Progenitor cell of endocrine pancreas (in vitro differentiated cells): ENCODE measurements at places on chromosomes 5 and 9.
A peak's percentile ranks its signal among the peaks of the same experiment; 100 is the strongest.

GRCh38 chr9:82273121-82273520 is 284.5 kb downstream of the SPATA31D1 start:
- DNase-seq: no peak
- peaks cover 2% of the 10 kb centered on the region for H3K27me3 ChIP-seq
- H3K4me3 ChIP-seq: no peak overlapping the region
- no peak overlapping the region for H3K27ac ChIP-seq

GRCh38 chr9:123377211-123377971 is 21.4 kb downstream of the CRB2 start:
- no peak for DNase-seq
- H3K27me3 ChIP-seq: peaks cover 7% of the 10 kb centered on the region
- H3K27ac ChIP-seq: no peak overlapping the region
- peaks cover 17% of the 10 kb centered on the region for H3K4me1 ChIP-seq
- no peak overlapping the region for H3K4me3 ChIP-seq

GRCh38 chr9:118148990-118149389 is 444.8 kb downstream of the TLR4 start:
- no peak for DNase-seq
- no peak overlapping the region for H3K4me3 ChIP-seq
- no peaks in the 10 kb centered on the region for H3K4me1 ChIP-seq
- no peaks in the 10 kb centered on the region for H3K27me3 ChIP-seq
- no peak overlapping the region for H3K27ac ChIP-seq

DNA sequence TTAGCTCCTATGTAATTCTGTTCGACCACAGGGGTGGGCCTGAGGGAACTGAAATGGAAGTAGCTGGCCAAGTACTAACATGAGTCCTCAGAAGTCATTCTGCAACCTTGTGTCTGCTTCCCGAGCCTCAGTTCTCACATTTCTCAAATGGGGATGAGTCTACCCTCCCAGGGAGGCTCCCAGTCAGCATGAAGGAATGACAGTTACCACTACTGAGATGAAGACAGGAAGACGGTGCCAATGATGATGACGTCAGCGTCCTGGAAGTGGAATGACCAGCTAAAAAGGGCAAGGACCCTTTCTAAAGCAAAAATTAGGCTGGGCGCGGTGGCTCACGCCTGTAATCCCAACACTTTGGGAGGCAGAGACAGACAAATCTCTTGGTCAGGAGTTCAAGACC is 6.8 kb downstream of the PIP5KL1 start:
- DNase-seq: no peak
- peaks cover 55% of the 10 kb centered on the region for H3K27me3 ChIP-seq
- H3K27ac ChIP-seq: no peak overlapping the region
- no peaks in the 10 kb centered on the region for H3K36me3 ChIP-seq
- no peak overlapping the region for H3K4me3 ChIP-seq
- H3K4me1 ChIP-seq: no peaks in the 10 kb centered on the region

DNA sequence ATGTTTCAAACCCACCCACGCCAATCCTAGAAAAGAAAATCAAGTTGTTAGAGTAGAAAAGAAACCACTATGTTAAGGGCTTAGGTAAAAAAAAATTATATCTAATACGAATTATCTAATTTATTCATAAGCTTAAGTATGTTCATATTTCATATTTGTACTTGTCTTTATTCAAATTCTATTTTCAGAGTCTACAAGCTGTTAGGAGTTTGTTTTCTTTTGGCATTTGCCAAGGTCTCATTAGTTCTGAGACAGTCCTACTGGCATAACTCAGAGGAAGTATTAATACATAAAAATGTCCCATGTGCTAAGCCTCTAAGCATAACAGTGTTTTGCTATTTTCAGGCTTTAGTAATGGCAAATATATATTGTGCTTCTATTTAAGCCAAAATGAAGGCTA is 57.6 kb downstream of the STARD4 start:
- H3K4me1 ChIP-seq: no peaks in the 10 kb centered on the region
- DNase-seq: no peak
- H3K4me3 ChIP-seq: no peak overlapping the region
- H3K27ac ChIP-seq: no peak overlapping the region
- H3K36me3 ChIP-seq: no peaks in the 10 kb centered on the region

- no peaks in the 10 kb centered on the region for H3K4me1 ChIP-seq
- H3K27ac ChIP-seq: no peak overlapping the region
- no peak overlapping the region for H3K4me3 ChIP-seq
- no peak for DNase-seq
- H3K27me3 ChIP-seq: no peaks in the 10 kb centered on the region
These were observed 1271.3 kb downstream of the EFNA5 start for GRCh38 chr5:106399391-106399790.

GRCh38 chr9:129544761-129545160 is 76.1 kb downstream of the C9orf50 start:
- no peaks in the 10 kb centered on the region for H3K27me3 ChIP-seq
- peaks cover 4% of the 10 kb centered on the region for H3K4me1 ChIP-seq
- H3K27ac ChIP-seq: no peak overlapping the region
- no peak for DNase-seq
- H3K36me3 ChIP-seq: no peaks in the 10 kb centered on the region

DNA sequence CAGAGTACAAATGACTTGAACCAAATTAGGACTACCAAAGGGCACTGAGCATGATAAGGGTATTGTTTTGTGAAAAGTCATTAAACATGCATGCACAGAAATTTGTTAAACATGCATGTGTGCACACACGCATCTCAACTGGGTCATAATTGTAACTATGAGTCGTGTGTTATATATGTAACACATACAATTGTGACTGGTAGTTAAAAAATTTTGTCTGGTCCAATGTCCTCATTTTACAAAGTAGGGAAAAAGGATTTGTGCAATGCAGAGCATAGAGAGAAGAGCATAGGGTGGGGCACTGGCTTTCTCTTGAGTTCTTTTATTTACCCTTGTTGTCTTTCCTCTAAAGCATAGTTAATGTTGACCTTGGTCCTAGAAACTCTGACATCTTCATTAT is 19.3 kb upstream of the IGFBPL1 start:
- H3K4me3 ChIP-seq: no peak overlapping the region
- H3K36me3 ChIP-seq: no peaks in the 10 kb centered on the region
- no peak overlapping the region for H3K27ac ChIP-seq

DNA sequence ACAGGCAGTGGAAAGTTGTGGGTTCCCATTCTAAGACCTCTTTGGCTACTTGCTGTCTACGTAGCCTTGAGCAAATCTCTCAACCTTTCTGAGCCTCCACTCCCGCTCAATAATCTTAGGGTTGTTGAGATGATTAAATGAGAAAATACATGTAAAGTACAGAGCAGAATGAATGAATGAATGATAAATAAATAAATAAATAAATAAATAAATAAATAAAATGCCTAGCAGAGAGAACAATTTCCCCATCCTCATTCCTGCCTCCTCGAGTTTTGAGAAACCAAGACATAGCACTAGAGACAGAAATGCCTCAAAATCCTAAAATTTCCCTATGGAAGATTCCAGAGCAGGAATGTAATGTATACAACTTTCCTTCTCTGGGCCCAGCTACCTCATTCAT is 128.3 kb upstream of the RAD23B start:
- H3K27ac ChIP-seq: no peak overlapping the region
- H3K4me3 ChIP-seq: no peak overlapping the region
- H3K27me3 ChIP-seq: no peaks in the 10 kb centered on the region
- DNase-seq: no peak
- H3K4me1 ChIP-seq: no peaks in the 10 kb centered on the region

DNA sequence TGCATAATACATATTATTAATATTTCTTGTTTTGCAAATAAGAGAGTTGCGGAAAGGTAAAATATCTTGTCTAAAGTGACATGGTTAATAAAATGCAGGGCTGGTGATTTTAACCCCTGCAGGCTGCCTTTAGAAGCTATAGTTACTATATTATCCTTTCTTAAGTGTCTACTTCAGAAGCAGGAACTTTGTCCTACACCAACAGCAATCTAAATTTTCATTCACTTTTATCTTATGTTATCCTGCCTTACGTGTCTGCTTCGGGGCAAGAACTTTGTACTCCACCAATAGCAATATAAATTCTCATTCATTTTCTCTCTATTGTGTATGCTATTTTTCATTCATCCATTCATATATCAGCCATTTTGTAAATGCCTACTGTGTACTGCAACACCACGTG is 719.5 kb downstream of the TLR4 start:
- H3K27me3 ChIP-seq: no peaks in the 10 kb centered on the region
- H3K36me3 ChIP-seq: no peaks in the 10 kb centered on the region
- H3K4me1 ChIP-seq: peaks cover 8% of the 10 kb centered on the region
- DNase-seq: no peak
- H3K4me3 ChIP-seq: no peak overlapping the region

DNA sequence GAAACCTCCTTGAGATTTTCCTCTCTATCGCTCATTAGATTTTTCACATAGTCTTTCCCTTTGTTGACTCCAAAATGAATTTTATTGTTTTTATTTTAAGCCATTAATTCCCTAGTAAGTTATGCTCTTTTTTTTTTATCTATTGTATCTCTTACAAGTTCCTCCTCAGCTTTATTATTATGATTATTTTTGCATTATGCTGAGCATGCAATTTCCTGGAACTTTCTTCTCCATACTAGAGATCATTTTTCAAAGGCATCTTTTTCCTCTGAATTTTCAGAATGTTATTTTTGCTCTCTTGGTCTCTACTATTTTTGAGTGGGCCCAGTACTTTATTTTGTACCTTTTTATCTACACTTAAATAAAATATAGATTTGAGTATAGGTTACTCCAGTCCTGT is 376.6 kb upstream of the SEMA6A start:
- H3K27ac ChIP-seq: no peak overlapping the region
- H3K4me1 ChIP-seq: no peaks in the 10 kb centered on the region
- H3K4me3 ChIP-seq: no peak overlapping the region
- H3K27me3 ChIP-seq: no peaks in the 10 kb centered on the region
- no peak for DNase-seq

DNA sequence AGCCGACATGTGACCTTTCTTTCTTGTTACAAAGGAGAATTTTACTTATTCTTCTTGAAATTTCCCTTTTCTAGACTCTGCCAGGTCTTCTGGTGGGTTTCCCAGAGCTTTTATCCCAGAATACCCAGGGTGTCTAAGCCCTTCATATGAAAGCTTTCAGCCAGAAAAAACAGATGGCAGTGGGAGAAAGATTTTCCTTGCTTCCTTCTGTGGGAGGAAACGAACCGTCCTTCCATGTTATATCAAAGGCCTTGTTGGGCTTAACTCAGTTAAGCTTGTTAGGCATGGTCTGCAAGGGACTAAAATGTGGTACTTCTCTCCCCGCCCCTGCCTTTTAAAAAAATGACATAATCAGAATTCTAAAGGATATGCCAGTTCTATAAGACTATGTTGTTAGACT is 47.5 kb downstream of the SPATA31D1 start:
- no peak overlapping the region for H3K27ac ChIP-seq
- H3K36me3 ChIP-seq: no peaks in the 10 kb centered on the region
- no peaks in the 10 kb centered on the region for H3K27me3 ChIP-seq
- no peaks in the 10 kb centered on the region for H3K4me1 ChIP-seq
- no peak overlapping the region for H3K4me3 ChIP-seq

DNA sequence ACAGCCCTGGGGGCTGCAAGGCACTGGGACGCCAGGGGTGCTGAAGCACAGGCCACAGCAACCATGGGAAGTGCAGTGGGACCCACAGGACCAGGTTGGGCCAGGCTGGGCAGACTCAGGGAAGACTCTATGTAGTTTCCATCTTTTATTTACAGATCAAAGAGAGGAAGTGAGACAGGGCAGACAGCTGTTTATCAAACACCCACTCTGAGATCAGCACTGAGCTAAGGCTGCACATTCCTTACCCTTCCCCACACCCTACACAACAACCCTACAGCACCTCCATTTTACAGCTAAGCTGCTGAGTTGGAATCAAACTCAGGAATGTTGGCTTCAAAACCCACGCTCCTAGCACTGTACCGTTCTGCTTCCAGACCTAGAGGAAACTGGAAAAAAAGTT is 19.8 kb downstream of the BARHL1 start:
- H3K36me3 ChIP-seq: peaks cover 13% of the 10 kb centered on the region
- no peaks in the 10 kb centered on the region for H3K4me1 ChIP-seq
- no peak for DNase-seq
- no peaks in the 10 kb centered on the region for H3K27me3 ChIP-seq
- H3K27ac ChIP-seq: no peak overlapping the region

DNA sequence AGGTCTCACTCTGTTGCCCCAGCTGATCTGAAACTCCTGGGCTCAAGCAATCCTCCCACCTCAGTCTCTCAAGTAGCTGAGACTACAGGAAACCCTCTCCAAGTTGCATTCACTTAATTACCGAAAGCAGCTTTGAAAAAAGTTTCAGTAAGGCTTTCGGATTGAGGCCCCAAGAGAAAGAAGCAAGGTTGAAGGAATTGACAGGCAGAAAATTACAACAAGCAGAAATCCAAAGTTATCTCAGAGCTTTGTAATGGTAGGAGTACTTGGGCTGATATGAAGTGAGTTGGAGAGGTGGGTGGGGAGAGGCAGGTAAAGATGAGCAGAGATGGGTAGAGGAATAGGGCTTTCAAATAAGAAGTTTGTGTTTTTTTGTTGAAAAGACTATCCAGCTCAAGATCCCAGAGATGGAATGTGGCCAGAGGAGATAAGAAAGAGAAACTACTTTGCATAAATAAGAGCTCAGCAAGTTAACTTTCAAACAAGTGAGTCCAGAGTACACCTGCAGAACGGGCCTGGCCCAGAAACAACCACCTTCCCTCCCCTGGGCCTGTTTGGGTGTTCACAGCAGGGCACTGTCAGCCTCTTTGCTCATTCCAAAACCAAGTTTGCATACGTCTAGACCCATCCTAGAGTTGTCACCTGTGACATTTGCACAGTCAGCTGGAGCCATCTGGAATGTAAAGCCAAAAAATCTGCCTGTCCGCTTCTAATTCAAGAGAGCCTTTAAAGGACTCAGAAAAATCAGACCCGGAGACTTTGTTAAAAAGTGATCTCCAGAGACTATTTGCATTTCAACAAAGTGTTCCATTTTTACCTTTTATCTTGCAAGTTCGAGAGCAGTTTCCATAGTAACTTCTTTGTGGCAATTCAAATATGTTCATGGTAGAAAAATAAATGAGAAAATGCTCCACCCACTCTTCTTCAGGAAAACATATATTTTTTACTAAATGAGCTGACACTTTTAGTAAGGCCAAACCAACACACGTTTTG is 2.2 kb upstream of the CLINT1 start:
- H3K36me3 ChIP-seq: no peaks in the 10 kb centered on the region
- peaks cover 31% of the 10 kb centered on the region for H3K4me1 ChIP-seq
- H3K27ac ChIP-seq: peak overlapping the region; percentile 65

DNA sequence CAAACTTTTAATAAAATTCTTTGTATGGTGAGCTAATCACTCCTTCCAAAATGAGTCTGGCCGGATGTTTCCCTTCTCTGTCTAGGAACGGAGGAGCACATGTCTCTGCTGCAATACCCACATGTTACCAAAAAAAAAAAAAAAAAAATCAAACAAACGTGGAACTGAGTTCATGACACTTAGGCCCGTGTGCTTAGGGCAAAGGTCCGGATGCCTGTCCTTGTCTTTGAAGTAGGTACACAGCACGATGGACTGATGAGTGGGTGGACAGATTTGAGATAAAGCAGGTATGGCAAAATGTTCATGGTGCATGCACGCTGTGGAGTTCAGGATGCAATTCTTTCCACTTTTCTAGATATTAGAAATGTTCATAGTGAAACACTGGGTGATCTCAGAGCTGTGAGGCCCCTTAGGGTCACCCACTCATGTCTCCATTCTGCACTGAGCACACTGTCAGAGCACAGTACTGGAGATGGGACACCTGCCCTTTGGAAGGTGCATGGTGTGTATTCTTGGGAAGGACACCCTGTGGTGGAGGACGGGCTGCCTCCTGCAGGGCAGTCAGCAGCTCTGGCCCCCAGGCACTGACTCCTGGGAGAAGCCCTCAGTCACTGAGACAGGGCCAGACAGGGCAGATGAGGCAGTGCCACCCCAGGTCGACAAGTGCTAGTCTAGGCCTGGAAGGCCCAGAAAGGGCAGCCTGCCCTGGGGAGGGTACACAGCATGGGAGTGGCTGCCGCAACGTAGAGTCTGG is 43.6 kb downstream of the GADD45G start:
- no peak for DNase-seq
- H3K27ac ChIP-seq: no peak overlapping the region
- peaks cover 43% of the 10 kb centered on the region for H3K27me3 ChIP-seq
- no peak overlapping the region for H3K4me3 ChIP-seq
